Stimulated activated CD8-positive, alpha-beta memory T cell treated with anti-CD3 and anti-CD28 coated beads, Interleukin-15, amount 100 ng/mL, for 4 hours (primary cell): ENCODE measurements at places on chromosomes 5 and 9.

DNA sequence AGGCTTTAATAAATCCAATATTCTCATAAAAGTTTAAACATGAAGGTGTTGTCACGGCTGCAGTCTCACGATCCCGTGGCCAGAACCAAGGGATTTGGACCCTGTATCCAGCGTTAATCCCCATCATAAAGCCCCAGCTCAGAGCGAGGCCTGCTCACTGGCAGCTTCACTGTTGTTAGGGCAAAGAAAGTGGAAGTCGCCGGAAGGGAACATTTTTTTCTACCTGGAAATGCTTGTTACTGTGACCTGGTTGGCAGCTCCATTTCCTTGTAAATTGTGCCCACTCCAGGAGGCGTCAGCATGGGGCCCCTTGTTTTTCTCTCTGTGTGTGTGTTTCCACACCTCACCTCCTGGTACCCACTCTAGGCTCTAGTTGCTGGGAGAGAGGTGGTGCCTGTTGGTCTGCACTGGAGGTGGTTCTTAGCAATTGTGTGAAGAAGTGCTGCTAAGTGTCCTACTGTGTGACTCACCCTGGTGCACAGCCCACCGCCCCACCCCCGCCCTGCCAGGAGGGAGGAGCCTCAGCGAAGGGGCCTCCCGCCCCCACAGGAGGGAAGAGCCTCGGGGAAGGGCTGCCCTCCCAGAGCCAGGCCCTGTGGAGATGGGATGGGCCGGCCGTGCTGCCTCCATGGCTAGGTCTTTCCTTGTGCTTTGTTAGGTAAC, 105.1 kb downstream of the EHMT1 start:
- no peak for DNase-seq

- no peak for DNase-seq
These were observed 802 bp downstream of the ITGA2 start for GRCh38 chr5:52989781-52990527.

- no peak for DNase-seq
These were observed 271 bp downstream of the NOL8 start for GRCh38 chr9:92324889-92325268.

- no peak for DNase-seq
These were observed 8.9 kb downstream of the TSSK1B start for GRCh38 chr5:113425909-113426308.

- DNase-seq: no peak
These were observed 5.5 kb downstream of the ANXA2R start for GRCh38 chr5:43034591-43034968.

- no peak for DNase-seq
These were observed 79.5 kb upstream of the FAM169A start for GRCh38 chr5:74945561-74946165.
